ENCODE measurements at places on chromosomes 1 and 21.

DNA sequence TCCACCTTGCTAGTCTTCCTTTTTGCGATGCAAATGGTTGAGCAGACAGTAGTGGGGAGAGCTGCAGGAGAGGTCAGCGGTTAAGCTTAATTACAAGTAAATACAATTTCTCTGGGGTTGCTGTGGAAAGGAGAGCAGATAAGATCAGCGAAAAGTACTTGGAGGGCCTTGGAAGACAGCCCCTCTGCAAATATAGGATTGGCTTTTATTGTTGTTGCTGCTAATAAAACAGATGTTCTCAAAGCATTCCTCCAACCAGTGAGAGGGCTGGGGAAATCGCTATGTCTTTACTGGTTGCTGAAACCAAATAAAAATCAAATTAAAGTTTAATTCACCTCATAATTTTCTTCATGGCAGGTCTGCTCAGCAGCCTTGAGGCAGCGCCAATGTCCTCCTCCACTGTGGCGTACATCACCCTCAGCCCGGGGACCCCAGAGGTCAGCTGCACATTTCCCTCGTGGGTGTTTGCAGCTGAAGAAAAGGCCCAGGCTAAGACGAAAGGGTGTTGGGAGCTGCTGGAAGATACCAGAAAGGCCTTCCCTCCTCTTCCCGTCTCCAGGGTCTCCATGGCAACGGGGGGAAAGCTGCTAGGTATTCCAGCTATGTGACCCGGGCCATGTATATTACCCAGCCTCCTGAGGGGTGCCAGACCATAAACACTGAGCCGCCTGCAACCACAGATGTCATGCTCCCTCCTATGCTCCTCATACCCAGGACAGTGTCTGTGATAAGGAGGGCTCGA is 54.6 kb upstream of the POU2F1 start:
- DNase-seq = no peak

DNA sequence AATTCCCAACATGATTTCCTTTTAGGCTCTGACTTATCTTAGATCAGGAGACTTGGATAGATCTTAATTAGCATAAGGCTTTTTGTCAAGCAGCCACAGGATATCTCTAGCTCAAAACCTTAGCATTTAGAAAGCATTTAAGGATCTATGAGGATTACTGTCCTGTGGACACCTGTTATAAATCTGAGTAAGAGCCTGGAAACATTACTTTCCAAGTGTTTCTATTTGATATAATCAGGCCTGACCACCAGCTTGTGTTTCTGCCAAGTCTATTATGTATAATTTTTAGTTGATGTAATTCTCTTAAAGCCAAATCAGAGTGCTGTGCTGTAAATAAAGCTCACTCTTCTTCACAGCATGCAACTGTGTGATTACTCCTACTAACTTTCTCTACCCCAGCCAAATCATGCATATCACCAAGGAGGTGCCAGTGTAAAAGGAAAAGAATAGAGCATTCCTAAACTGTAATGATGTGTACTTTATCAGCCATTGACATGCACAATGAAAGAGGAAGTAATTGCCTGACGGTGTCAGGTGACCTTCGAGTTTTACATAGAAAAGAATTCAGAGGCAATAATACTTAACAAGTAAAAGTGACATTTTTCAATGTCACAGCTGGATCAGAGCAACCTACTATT is 309.9 kb upstream of the PRMT6 start:
- DNase-seq = no peak

GRCh38 chr1:154902938-154903566 is 33.0 kb upstream of the KCNN3 start:
- DNase-seq = no peak

- DNase-seq = no peak
Measured at GRCh38 chr1:94878329-94878728, 48.6 kb downstream of the CNN3 start.

DNA sequence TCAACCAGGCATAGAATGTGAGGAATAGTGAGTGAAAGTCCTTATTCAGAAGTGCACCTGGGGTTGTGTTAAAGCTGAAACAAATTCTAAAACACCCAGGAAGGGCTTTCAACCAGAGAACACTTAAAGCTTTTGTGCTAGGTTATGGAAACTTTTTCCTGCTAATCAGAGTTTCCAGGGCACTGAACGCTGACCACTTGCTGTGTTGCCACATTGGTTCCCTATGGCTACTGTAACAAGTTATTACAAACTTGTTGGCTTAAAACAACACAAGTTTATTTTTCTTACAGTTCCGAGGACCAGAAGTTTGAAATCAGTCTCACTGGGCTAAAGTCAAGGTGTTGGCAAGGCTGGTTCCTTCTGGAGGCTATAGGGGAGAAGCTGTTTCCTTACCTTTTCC is 300.6 kb downstream of the HHAT start:
- no peak for DNase-seq

GRCh38 chr1:54160351-54160750 is 7.6 kb upstream of the CDCP2 start:
- no peak for DNase-seq

DNA sequence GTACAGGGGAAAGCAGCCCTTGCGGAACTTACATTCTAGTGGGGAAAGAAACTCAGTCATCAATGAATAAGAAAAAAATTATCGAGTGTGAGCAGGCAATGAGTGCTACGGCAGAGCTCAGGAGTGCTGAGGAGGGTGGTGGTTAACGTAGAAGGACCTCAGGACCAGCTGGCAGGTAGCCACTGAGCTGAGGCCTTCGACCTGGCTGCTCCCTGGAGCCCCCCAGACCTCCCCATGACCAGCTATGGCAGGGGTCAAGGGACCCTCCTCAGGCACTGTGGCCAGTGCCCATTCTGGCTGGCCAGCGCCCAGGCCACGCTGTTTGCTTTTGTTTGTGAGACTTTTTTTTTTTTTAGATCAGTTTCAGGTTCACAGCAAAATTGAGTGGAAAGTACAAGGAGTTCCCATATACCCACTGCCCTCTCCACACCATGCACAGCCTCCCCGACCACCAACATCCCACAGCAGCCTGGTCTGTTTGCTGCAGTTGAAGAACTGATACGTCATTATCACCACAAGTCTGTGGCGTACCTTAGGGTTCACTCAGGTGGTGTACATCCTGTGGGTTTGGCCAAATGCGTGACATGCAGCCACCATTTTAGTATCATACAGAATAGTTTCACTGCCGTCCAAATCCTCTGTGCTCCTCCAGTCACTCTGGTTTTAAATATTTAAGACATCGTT is 11.8 kb upstream of the TTC22 start:
- no peak for DNase-seq

DNA sequence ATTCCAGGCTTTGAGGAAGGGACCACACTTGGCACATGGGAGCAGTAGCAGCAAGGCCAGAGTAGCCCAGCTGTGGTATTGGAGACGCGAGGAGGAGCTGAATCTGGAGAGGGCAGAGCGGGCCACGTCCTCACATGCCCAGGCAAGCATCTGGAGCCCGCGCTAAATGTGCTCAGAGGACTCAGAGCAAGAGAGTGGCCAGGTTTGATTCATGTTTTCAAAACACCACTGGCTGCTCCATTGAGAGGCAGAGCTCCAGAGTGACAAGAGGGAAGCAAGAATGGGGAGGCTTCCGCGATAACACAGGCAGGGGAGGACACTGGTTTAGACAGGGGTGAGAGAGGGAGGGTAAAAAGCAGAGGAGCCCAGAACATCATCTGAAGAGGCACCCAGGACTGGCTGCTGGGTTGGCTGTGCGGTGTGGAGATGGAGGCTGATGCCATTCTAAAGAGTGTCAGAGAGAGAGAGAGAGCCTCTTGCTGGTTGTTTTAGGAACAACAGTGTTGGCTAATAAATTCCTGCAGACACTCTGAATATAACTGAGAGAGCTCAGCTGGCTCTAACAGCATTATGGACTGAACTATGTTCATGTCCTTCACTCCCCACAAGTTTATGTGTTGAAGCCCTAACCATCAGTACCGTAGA is 32.3 kb downstream of the RCAN1 start:
- DNase-seq = no peak

GRCh38 chr1:63618011-63618410 is 24.8 kb downstream of the PGM1 start:
- no peak for DNase-seq

DNA sequence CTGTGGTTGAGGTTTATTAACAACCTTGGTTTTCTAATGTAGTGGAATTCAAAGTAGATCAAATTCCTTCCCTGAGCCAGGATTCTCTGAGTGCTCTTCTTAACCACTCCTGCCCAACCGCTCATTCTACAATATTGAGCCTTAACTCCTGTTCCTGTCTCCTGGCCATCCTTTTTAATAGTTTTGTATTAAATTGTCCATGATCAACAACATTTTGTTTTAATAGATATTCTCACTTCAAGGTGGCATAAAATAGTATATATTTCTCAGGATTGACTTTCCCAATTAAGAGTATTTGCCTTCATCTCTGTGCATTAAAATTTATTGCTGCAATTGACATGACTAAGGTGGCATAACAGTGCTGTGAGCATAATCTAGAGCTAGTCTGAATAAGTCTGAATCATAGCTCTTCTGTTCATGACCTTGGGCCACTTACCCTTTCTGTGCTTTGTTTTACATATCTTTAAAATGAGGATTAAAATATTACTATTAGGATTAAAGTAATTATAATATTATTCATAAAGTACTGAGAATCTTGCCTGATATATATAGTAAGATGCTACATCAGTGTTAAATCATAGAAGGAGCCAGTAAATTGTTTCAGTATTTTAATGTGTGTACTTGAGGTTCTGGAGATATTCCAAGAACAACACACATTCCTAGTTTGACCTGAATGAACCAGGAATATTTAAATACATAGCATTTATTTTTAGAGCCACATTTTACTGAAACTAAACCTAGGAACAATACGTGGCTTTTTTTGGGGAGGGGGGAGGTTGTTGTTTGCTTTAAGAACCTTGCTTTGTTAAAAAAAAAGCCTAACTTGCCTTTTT is 76.4 kb downstream of the ADGRL2 start:
- DNase-seq = no peak

DNA sequence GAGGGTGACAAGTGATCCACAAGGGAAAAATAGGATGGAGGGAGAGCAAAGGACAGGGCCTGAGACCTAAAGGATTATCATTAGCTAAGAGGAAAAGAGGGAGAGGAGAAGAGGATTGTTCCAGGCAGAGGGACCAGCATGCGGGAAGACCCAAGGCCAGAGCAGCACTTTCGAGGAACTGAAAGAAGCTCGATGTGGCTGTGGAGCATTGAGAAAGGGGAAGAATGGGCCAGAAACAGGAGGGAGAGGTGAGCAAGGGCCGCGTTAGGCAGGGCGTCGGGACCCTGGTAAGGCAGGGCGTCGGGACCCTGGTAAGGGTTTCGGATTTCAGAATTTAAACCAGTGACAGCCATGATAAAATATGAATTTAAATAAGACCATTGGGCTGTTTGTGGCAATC is 22.8 kb upstream of the CSF1 start:
- no peak for DNase-seq

DNA sequence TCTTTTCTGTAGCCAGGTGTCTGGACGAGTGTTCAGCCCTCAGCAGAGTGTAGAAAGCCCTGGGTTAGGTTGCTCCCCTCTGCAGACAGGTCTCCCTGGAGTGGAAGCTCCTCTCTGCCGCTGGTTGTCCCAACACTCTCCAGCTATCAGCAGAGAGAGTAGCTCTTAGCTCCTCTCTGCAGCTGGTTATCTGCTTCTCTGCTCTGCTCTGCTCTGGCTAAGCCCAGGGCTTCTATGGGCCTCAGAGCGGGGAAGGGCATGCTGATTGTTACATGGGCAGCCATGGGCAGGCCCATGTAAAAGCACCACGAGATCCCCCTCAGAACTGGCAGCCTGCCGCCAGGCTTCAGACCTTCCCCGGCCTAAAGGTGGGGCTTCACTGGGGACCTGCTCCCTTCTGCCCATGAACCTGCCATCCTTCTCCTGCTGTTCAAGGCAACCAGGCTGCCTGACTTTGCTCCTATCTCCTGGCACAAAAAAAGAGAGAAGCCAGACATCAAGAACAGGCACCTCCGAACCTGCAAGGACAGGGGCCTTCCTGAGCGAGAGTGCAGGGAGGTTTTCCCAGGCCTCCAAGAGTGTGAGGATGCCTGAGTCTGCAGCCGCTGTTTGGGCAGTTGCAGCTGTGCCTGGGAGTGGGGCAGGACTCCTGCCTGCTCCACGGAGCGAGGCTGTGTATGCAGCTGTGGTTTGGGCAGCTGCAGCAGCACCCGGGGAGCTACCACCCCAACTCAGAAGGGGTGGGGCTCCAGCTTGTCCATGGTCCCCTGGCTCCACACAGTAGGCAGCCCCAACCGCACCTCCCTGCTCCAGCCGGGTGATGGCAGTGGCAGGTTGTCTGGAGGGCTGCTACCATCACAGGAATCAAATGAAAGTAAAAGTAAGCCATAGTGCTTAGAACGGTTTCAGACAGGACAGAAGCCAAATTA is 973.7 kb downstream of the LTN1 start:
- DNase-seq = no peak

DNA sequence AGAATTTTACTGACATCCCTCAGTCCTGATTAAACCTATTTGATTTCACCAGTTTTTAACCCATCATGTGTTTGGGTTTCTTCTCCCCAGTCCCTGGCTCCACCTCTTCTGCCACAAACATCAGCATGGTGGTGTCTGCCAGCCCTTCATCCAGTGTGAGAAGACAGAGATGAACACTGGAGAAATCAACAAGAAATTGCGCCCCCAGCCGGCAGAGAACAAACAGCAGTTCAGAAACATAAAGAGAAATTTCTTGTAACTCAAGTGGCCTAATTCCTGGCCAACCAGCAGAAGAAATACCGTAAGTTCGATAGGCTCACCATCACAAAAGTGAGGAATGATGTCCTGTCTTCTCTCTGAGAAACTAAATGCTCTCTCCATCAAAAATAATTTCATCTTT is 18.3 kb downstream of the S100A11 start:
- DNase-seq = no peak

GRCh38 chr1:108615544-108615943 is 45.3 kb downstream of the HENMT1 start:
- DNase-seq = no peak

DNA sequence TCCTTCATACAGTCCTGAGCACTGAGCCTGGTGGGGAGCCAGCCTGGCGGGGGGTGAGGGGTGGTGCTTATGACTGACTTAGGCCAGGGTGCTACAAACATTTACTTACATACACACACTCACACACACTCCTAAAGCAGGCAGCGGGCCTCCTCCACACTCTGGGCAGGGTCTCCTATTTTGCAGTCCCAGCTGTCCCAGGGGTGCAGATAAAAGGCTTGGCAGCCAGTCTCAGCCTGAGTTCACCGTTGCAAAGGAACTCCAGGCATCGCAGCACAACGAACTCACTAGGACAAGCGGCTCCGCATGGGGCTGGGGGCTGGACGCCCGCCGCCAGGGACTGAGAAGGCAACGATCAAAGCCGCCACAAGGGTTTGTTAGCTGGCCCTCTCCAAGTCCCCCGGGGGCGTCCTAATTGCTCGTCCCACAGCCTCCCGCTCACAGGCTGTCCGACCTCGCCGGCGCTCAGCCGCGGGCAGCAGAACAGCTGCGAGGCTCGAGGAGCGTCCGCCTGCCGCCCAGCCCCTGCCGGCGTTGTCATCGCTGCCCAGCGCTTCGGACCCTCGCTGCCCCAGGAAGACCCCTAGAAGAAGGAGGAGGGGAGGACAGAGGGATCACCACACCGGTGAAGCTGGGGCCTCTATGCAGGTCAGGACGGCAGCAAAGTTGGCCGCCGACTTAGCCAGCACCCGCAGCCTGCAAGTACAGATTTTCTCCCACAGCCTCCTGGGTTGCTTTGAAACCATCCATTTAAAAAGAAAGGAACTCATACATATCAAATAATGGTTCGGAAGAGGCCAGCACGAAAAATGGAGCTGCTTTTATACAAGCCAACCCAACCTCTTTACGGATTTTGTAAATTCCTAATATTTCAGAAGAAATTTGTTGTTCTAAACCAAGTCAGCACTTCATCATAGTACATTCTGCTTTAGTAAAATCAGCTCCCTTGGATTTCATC is 6.2 kb downstream of the BARHL2 start:
- DNase-seq = no peak

Measured in stimulated activated CD4-positive, alpha-beta T cell treated with anti-CD3 and anti-CD28 coated beads, Interleukin-12 subunit alpha, Interleukin-12 subunit beta, amount 100 ng/mL, for 4 hours (primary cell).